ENCODE measurements at places on chromosomes 7 and 10. TPM values are rescaled to one million over a fixed set of nuclear protein-coding genes. Genes with fewer than 3 reads are reported as not detected.

- no peak for DNase-seq
Observed at GRCh38 chr7:75617634-75618234, 121.0 kb downstream of the HIP1 start.

- DNase-seq = no peak
Observed at GRCh38 chr7:114051871-114052331, 133.1 kb upstream of the PPP1R3A start.

DNA sequence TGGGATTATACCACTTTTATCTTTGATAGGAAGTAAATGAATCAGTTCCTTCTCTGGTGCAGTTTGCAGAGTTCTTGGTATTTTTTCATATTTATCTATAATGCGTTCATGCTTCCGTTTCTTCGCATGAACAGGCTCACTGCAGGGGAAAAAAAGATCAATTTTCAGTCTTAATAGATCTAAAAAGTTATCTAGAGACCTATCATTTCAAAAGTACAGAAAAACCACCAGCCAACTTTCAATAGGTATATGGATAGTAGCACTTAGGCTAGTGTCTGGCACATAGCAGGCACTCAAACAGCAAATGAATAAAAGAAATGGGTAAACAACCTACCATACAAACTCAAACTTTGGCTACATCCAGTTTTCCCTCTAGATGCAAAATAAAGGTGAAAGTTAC is 5.5 kb downstream of the NOC3L start:
- no peak for DNase-seq

DNA sequence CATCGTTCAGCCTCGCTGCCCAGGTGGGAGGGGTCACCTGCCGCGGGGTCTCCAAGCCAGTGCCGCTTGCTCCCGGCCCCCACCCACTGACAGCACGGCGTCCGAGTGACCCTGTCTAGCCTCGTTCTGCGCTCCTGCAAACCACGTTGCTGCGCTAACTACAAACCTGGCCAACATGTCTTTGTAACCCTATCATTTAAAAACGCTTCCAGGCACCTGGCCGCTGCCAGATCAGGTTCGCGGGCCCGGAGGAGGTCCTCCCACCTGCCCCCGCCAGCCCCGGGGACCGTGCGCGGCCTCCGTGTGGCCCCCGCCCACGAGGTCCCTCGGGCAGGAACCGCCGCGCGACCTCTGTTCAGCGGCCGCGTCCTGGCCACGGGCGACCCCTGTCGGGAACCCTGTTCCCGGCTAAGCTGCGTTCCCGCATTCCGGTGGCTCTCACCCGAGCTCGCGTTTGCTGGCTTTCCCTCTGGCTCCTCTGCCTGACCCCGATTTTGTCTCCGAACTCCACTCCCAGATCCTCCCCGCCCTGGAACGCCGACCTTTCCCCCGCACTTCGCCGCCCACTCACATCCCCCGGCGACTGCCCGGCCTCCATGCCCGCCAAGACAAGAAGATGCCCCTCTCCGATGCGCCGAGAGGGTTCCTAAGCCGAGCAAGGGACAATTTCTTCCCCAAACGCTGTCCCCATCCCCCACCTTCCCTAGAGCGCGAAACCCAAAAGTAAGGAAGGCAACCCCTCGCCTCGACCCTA is 2.4 kb downstream of the SFMBT2 start:
- DNase-seq = peak; percentile 71

GRCh38 chr10:66869635-66870034 is 56.2 kb upstream of the LRRTM3 start:
- DNase-seq = no peak

GRCh38 chr7:25854059-25854458 is 297.9 kb upstream of the NFE2L3 start:
- no peak for DNase-seq

GRCh38 chr7:41578700-41579099 is 124.2 kb downstream of the INHBA start:
- no peak for DNase-seq

GRCh38 chr10:31359979-31360378 is 41.0 kb downstream of the ZEB1 start:
- no peak for DNase-seq

- no peak for DNase-seq
Observed at GRCh38 chr10:132186488-132187429, at the start of gene DPYSL4. Gene DPYSL4, plus strand, starts transcription at chr10:132186948. Its CDS starts 116 bp downstream, at chr10:132187064.

GRCh38 chr7:126483972-126484371 is 768.8 kb downstream of the GRM8 start:
- DNase-seq = no peak

GRCh38 chr10:92432596-92432995 is 141.3 kb downstream of the IDE start:
- no peak for DNase-seq

- DNase-seq = peak; percentile 68
Observed at GRCh38 chr10:75682649-75683557, 251.5 kb downstream of the LRMDA start.

DNA sequence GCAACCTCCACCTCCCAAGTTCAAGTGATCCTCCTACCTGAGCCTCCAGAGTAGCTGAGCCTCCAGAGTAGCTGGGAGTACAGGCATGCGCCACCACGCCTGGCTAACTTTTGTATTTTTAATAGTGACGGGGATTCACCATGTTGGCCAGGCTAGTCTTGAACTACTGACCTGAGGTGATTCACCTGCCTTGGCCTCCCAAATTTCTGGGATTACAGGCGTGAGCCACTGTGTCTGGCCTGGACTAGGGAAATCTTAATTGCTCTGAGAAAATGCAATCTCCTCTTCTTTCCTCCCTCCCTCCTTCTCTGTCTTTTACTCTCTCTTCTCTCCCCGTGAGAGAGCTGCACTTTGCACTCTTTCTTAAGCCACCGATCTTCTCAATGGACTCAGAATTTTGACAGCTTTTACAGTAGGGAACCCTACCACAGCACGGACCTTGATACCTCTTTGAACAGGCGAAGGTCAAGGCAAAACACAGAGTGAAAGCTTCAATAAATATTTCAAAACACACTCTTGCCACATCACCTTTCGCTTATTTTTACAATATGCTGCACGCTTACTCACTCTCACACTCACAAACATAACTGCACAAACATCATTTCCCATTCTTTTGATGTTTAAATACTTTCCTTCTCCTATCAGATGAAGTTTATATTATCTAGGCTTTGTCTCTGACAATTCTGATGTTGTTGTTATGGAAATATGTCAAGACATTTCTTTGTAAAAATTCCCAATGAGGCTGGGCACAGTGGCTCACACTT is 173.4 kb upstream of the NRP1 start:
- DNase-seq = no peak

GRCh38 chr7:88985295-88985694 is 189.8 kb upstream of the TEX47 start:
- DNase-seq = no peak

DNA sequence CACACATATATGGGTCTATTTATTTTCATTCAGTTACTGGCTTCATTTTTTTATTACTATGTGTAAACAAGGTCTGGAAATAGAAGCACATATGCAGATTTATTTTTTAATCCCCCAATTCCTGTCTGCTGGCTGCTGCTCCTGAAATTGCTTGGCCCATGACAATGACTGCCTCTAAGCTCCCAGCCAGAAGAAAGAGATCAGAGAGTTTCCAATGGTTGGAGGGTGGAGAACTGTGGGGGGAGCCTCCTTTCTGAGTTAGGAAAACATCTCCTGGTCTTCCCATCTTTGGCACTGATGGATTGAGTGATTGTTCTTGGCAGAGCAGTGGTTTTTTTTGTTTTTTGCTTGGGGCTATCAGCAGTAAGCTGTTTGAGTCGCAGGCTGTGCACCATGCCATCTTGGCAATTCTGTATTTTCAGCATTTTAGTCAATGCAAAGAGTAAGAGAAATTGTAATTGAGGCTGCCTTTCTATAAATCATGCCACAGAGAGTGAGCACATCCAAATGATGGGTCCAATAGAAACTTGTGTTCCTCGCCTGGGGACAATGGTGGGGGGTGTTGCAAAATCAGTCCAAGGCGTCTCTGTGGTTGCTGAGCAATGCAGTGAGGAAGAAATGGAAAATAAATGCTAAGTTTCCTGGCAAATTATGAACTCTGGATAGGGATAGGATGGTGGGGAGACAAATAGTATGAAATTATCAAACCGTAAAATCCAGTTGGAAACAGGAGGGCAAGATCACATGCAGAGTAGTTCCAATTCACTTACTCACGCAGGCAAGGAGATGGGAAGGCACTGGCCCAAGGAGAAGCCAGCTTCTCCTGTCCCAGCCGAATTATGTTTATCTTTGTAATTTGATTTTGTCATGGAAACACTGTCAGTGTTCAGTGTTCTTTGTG is 382.4 kb downstream of the SORCS3 start:
- no peak for DNase-seq

DNA sequence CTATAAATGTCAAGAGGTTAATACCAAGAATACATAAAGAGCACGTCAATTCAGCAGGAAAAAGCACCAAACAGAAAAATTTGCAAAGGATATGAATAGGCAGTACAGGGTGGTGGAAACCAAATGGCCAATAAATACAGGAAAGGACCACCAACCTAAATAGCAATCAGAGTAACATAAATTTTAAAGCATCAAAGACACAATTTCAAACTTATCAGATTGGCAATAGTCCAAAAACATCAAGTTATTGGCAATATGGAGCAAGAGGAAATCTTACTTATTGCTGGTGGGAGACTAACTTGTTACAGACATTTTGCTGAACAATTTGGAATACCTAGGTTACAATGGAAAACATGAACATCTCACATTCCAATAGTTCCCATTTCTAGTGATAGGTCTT is 24.1 kb downstream of the SYPL1 start:
- no peak for DNase-seq

GRCh38 chr10:74451127-74451829 is 300.3 kb downstream of the ADK start:
- no peak for DNase-seq

GRCh38 chr10:79061441-79062315 is 7.1 kb upstream of the ZMIZ1 start:
- DNase-seq = no peak

- DNase-seq = no peak
Observed at GRCh38 chr10:47450442-47450841, 33.5 kb downstream of the ANXA8 start.

DNA sequence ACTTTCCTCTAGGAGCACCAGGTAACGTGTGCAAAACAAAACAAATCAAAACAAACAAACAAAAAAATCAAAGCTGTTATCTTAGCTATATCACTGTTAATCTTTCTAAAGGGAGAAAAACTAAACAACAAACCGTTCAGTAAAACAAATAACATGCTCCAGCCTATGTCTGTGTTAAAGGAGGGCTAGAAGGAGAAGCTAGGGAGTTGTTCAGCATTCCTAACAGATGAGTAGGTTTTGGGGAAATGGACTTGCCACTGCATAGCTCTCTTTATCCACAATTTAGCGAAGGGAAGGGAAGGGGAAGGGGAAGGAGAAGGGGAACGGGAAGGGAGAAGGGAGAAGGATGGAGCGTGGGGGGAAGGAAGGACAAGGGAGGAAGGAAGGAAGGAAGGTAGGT is 134.2 kb upstream of the AKR1E2 start:
- no peak for DNase-seq

- DNase-seq = peak; percentile 34
Observed at GRCh38 chr7:40799-41750, 151.3 kb upstream of the FAM20C start.

- no peak for DNase-seq
Observed at GRCh38 chr7:97012365-97013133, 7.2 kb downstream of the DLX6 start.

DNA sequence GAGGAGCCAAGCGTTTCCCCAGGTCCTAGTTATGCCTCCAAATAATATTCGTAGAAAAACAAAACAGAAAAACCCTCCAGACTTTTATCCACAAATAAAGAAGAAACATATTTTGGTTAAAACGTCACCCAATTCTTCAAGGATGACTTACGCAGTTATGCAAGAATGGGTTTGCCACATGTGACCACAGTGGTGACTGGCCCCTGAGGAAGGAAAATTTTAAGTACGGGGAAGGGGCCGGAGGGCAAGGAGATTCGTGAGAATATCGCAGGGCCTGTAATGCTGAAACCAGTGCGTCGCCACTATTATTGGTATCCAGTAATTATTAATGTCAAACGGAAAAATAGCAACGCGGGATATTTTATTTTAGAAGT is 537 bp upstream of the MRPS24 start:
- peak; percentile 55 for DNase-seq

GRCh38 chr7:41999736-42000283 is 237.2 kb downstream of the GLI3 start:
- DNase-seq = no peak

- no peak for DNase-seq
Observed at GRCh38 chr7:127893547-127893946, 137.7 kb downstream of the LRRC4 start.

GRCh38 chr10:73809061-73809818 is 2.2 kb downstream of the NDST2 start:
- no peak for DNase-seq

- no peak for DNase-seq
Observed at GRCh38 chr10:17779784-17780183, 27.8 kb downstream of the TMEM236 start.

DNA sequence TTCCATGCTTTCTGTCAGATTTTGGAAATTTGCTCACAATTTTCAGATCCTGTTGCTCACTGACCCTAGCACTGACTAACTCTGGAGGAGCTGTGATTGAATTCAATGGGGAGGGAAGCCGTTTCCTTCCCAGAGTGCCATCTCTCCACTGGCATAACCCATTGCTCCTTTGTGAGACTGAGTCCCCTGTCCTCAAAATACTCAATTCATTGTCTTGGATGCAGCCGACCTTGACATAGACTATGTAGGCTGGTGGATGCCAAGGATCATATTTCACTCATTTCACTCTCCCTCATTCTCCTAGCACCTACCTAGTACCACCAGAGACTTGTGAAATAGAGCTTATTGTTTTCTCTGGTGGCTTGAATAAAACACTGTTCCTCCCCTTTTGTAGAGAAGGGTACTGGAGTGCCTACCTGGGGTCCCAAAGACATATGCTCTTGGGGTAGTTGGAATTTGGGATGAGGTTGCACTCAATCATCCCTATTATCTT is 511.3 kb upstream of the ZMIZ1 start:
- no peak for DNase-seq

DNA sequence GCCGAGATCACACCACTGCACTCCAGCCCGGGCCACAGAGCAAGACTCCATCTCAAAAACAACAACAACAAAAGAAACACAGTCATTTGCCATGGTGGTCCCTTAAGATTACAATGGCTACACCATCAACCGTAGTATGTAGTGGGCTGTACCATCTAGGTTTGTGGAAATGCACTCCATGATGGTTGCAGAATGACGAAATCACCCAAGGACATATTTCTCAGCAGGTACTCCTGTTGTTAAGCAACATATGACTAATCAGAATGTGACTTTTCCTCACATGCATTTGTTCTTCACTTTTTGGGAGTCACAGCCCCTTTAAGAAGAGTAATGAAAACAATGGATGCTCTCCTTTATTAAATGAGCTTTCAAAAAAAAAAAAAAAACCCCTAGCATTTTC is 11.0 kb downstream of the SVIL start:
- DNase-seq = no peak

The TMEM225B gene
- total RNA-seq = 2.9 TPM

The BICC1 gene
- total RNA-seq = 13.5 TPM

The HOXA3 gene
- total RNA-seq = 16.0 TPM

The GSTO1 gene
- 79.4 TPM for total RNA-seq

The CC2D2B gene
- 7.0 TPM for total RNA-seq

The GARIN1A gene
- 6.4 TPM for total RNA-seq

The C10orf67 gene
- not detected for total RNA-seq

The SUN3 gene
- not detected for total RNA-seq

The RAPGEF5 gene
- 56.9 TPM for total RNA-seq

The IFIT1B gene
- total RNA-seq = not detected

The MICU1 gene
- 48.2 TPM for total RNA-seq

The ABCA13 gene
- 5.2 TPM for total RNA-seq

The LRRD1 gene
- total RNA-seq = not detected
